ENCODE measurements at places on chromosomes 16 and 17. TPM values are rescaled to one million over a fixed set of nuclear protein-coding genes. Genes with fewer than 3 reads are reported as not detected.
A peak's percentile ranks its signal among the peaks of the same experiment; 100 is the strongest.

DNA sequence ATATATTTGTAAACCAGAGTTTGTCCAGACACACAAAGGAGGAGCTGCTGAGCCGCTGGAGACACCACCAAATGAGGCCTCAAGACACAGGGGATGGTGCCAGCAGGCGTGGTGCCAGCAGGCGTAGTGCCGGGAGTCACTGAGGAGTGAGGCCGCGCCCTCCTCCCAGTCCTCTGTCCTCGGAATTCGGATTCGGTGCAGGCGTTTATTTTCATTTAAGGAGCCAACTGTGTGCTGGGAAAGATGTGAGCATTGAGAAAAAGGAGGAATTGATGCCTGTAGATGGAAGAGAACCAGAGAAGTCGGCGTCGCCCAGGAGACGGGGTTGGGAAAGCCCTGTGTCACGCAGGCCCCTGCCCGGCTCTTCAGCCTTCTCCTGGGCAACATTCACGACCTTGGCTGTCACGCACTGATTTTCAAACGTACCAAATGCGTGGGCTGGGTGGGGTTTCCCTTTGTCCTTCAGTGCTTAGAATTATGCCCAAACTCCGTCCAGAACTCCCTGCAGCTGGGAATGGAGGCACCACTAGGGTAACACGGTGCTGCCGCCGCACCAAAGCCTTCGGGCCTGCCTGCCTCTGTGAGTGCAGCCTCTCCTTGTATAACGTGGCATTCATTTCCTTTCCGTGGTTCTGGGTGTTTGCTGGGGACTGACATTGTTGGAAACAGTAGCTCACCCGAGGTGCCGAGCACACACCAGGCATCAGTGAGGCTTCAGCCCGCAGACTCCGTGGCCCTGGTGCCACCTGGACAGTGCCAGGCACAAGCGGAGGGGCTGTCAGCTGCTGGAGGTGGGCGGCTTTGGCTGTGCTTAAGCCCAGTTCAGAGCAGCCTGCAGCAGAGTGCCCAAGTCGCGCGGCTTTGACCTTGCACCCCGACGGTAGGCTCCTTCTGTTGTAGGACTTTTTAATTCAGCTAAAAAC is 49.0 kb upstream of the CHMP6 start:
- peak; percentile 17 for DNase-seq

DNA sequence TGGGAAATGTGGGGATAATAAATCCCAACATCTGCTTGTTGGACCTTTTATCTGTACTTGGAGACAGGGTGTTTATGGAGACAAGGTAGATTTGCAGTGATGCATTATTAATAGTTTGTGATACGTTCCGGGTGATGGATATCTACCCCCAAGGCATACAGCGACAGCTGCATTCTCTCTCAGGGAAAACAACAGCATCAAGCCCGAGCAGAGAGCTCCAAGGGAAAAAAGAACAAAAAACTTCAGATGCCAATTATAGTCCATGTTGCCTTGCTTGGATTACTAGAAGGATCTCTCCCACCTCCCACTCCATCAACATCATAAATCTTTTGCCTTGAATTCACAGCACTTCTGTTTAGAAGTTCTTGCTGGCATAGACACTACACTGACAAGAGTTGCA is 187.5 kb upstream of the CDH11 start:
- no peak for DNase-seq

PLA2G10 gene
- total RNA-seq, result 0.66 TPM

SLC16A11 gene
- 0.56 TPM for total RNA-seq

HNF1B gene
- not detected for total RNA-seq

OSBPL7 gene
- total RNA-seq, result 2.0 TPM

Data from esophagus squamous epithelium (tissue), 5 donors.